Activated CD4-positive, alpha-beta T cell treated with anti-CD3 and anti-CD28 coated beads, Interleukin-2, Interleukin-4, amounts not matched to agents 100 ng/mL and 50 ng/mL, durations not matched to agents 16 hours and 8 hours (primary cell): ENCODE measurements at places on chromosomes 16 and 17.

DNA sequence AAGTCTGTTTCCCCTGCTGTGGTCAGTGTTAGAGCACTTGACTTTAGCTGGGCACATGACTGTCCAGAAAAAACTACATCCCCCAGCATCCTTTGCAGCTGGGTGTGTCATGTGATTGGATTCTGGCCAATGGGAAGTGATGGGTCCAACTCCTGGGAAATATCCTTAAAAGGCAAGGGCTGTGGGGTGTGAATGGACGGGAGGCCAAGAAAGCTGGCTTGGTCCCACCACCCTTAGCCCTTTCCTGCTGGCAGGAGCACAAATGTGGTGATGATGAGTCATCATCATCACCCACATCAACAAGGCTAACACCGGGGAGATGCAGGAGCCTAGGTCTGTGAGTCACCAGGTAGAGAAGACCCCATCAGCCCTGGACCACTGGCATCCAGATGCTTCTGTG lies 341.7 kb downstream of the C16orf95 start:
- DNase-seq, result peak; percentile 11

DNA sequence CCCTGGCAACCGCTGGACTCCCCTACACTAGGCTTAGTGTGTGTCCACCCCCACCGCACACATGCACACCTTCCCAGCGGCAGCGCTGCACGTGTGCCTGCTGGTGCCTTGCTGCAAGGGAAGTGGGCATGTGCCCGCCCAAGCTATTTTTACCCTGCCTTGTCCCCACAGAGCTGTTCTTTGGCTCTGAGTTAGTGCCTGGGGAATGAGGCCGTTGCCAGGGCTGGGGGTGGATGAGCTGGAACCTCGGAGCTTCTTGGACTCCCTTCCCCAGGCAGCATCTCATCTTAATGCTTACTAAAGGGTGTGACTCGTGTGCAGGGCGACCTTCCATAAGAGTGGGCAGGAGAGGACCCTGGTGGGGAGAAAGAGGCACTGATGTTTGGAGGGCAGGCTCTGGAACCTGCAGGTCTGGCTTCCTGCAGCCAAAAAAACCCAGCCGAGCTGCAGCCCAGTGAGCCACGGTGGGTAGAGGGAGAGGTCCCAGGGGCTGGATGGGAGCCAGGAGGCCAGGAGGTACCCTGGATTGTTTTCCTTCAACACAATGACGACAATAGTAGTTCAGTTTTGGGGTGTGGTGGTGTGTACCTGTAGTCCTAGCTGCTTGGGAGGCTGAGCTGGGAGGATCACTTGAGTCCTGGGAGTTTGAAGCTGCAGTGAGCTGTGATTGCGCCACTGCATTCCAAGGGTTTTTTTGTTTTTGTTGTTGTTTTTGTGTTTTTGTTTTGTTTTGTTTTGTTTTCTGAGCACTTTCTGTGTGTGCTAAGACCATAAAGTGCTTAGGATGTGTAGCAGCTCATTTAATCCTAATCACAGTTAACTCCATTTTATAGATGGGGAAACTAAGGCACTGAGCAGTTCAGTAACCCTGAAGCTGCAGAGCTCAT lies 119.1 kb downstream of the RAB11FIP4 start:
- no peak for DNase-seq

DNA sequence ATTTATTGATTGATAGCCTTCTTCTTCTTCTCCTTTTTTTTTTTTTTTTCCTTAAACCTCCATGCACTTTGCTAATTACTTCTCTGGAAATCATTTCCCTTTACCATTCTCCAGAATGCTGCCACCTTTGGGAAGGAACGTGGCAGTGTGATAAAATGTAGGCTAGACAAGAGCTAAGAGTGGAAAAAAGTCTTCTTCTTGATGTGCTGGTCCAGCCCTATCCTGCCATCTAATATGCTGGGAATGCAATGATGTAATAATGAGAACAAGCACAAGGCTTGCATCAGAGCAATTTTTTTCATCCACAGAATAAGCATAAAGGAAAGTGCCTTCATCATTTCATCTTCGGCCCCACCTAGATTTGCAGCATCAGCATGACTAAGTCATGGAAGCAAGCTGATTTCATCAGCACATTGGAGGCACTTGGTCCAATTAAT lies 128.7 kb upstream of the ZFHX3 start:
- DNase-seq, result no peak

DNA sequence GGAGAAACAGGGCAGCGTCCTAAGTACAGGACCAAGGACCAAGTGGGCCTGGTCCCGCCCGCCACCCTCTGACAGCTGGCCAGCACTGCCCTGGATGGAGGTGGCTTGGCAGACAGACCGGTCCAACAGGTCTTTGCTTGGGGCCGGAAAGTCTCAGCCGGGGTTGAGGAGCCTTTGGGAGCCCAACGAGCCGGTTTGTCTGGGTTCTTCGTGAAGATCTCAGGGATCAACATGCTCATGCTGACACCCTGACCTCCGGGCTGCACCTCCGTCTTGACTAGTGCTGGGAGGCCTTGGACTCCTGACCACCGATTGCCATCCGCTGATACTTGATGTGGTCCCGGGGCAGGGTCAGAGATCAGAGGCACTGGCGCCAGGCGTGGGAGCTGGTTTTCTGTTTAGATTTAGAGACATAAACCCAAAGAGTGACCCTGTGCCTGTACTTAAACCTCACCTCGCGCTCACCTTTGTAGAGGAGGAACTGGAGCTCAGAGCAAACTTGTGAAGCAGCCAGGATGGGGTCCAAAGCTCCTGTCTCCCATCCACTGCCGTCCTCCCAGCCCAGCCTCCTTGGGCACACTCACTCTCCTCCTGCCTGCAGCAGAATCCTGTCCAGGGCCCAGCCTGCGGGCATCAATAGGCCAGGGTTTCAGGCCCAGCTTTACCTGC lies 92.1 kb upstream of the GSE1 start:
- DNase-seq, result no peak

GRCh38 chr17:64384253-64385186 lies 6.1 kb downstream of the PECAM1 start:
- DNase-seq, result no peak

- DNase-seq, result no peak
Observed at GRCh38 chr17:37673386-37673785, 30.1 kb upstream of the DDX52 start.
